ENCODE measurements at places on chromosomes 2 and 18.

DNA sequence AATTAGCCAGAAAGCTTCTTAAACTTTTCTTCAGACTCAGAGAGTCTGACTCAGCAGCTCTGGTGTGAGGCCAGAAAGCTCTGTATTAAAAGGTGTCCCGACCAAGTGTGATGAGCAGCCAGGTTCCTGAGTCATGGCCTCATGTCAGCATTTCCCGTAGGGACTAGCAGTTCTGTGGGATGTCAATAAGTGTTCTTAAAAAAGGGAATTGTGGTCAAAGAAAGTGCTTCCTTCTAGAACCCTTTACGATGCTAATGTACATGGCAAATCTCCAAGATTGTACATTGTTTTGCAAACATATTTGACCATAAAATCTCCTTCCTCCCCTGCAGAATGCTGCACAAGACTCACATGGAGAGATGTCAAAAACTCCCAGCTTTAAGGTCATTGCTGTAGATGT is 80.1 kb downstream of the PLA2R1 start:
- ATAC-seq, result no peak

- ATAC-seq, result peak; percentile 51
These were observed 455 bp downstream of the PREPL start for GRCh38 chr2:44360749-44361329.

DNA sequence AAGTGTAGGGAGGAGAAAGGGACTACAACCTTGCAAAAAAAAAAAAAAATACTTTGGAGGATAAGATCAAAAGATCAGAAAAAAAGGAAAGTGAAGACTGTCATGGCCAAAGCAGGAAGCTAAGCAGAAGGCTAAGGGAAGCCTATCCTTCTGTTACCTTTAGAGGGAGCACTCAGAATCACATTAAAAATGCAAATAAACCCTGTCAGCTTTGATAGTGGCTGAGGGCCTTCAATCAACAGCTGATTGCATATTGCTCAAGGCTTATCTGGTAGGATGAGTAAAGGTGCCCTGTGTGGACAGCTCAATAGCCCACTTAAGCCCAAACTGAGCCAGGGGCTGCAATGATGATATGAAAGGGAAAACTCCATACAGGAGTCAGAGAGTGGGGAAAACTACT is 1021.2 kb downstream of the LRP1B start:
- no peak for ATAC-seq

- no peak for ATAC-seq
These were observed 336.5 kb upstream of the ZNF804A start for GRCh38 chr2:184261818-184262217.

DNA sequence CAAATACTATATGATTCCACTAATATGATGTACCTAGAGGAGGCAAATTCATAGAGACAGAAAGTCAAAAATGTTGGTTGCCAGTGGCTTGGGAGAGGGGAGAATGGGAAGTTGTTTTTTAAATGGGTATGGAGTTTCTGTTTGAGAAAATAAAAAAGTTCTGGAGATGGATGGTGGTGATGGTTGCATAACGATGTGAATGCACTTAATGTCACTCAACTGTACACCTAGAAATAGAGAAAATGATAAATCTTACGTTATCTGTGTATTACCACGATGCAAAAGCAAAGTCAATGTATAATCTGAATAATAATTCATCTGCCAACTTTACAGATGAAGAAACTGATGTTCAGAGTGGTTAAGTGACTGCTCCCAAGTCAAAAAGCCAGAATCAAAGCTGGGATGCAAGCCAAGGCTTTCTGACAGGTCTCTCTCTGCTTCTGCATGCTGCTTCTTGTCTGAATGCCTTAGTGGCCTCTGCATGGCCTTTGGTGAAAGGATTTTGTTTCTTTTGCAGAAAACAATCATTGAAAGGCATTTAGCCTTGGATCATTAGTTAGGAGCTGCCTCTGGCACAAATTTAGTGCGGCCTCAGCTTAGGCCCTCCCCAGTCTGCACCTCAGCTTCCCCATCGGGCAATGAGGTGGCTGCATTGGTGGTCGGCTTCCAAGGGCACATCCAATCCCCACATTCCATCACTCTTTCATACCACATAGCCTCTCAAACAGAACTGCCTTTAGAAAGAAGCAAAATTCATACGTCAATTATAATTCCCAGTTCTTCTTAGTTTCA is 46.5 kb upstream of the MYCN start:
- ATAC-seq, result no peak

GRCh38 chr2:220955776-220956175 is 616.3 kb downstream of the EPHA4 start:
- ATAC-seq, result no peak

- no peak for ATAC-seq
These were observed 15.3 kb downstream of the EVX2 start for GRCh38 chr2:176068419-176068832.

DNA sequence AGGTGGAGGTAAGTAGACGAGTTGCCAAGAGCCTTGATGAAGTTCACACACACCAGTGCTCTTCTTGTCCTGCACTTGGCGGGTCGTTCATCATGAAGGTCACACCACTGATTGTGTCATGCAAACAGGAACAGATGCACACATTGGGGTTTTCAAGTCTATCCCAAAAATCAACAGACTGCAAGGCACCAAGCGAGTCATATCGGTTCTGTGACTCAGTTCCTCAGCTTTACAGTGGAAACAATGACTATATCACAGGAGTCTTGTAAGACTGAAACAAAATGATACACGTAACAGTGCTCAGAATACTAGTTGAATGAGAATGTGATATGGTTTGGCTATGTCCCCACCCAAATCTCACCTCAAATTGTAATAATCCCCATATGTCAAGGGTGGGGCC is 526.9 kb upstream of the ID2 start:
- no peak for ATAC-seq

DNA sequence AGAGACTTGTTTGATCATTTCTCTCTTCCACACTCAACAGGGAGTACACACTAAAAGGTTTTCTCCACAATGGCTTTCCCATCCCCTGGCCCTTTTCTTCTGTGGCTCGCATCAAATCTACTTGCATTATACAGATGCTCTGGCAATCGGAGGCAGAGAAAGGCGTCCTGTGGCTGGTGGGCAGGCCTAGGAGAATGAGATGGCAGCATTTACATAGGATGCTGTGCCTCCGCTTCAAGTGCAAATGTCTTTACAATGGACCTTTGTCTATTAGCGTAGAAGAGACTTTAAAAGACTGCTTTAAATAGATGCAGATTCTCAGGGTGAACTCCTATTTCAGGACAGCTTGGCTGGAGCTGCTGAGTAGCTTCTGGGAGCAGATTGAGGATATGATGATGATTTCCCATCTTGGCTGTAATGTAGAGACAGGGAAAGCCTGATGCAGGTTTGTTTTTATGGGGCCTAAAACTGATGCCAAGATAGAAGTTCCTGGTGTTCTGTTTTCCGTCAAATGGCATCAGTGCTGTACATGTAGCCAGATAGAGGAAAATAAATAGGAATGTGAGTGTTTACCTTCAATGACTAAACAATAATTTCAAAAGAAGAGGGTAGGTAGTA is 423.4 kb downstream of the RND3 start:
- no peak for ATAC-seq

DNA sequence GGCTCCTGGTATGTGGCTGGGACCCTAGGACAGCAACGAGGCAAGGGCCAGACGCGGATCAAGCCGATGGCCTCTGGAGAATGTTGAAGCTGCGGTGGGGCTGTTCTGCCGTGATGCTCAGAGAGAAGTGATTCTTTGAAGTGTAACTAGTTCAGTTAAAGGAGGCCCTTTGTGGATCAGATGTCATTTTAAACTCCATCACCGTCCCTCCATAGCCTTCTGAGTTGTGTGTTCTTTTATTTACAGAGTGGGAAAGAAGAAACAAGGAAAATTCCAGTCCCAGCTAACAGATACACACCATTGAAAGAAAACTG is 403 bp downstream of the PNO1 start:
- ATAC-seq, result no peak

DNA sequence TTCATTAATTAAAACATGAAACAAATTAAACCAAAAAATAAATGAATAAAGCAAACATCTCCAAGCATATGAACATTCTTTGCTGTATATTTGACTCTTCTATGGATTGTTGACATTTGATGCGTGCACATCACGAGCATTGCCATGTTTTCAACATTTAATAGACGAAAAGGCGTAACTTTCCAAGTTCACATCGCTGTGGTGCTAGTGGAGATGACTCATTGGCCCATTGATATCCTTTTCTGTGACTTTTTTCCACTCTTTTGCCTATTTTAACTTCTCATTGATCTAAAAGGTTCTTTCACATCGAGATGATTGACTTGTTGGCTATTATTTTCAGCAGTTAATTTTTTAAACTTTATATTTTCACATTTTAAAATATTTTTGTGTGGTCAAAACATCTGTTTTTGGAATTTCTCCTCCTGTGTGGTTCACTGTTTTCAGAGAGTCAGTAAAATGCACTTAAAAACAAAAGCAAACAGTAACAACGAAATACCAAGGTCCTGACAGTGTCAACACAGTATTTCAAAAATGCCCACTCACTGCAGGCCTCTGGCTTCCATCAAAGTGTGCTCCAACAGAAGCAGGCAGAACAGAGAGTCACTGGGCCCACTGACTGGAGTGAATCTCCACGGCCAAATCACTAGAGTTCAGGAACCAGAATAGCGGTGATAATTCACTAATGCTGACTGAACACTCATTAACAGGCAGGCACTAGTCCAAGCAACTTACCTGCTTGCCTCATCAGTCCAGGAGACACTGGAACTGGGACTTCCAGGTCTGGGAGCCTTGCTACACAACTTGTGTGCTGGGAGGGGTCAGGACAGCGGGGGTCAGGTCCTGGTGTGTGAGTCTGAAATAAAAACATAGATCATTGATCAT is 372.2 kb upstream of the SMIM21 start:
- no peak for ATAC-seq

- ATAC-seq, result no peak
These were observed 50.8 kb downstream of the NCK2 start for GRCh38 chr2:105795575-105795934.

- peak; percentile 99 for ATAC-seq
These were observed 14.5 kb upstream of the DDX1 start for GRCh38 chr2:15577071-15577735.

DNA sequence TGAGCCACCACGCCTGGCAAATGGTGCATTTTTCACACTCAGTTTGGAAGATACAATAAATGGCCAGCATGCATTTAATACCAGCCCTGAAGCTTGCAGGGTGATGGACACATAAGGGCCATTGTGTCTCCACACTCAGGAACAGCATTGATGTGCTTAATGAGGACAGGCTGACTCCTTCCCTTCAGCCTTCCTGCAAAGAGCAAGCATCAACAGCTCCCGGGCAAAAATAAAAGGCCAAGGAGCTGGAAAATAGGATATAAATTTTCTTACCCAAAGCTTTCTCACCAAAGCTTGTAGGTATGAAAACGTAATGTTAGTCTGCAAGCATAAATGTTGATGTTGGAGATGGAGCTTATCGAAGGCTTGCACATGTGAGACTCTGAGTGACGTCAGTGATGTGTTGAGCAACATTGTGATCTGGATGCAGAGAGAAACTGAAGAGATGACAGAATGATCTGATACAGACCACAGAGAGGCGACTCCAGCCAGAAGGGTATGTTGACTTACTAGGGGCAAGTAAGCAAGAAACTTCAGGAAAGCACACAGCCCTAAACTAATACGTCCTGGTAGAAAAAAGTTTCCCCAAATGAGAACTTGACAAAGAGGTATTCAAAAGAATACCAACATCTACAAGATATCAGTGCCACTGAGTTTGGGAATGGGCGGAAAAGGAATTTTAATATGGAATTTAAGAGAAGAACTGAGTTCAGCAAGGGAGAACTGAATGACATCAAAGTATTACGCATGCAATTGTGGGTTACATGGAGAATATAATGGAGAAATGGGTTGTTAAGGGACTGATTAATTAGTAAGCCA is 256.5 kb downstream of the TGIF1 start:
- no peak for ATAC-seq

DNA sequence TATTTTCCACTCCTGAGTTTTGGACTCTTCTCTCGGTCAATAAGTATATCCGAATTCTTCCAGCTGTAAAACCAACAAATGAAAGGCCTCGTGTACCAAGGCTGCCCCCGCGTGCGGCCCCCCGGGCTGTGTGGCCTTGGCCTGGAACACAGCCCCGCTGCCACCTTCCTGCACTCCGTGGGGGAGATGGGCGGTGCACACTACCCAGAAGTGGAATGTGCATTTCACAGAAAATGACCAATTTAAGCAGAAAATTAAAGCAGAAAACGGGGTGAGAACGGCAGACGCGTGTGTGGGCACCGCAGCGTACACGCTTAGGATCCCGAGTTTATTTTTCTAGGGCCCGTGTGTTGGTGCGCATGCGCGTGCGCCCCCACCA is 34.4 kb upstream of the ZNF516 start:
- ATAC-seq, result no peak

- no peak for ATAC-seq
These were observed 1710.4 kb downstream of the SUCLG1 start for GRCh38 chr2:82748653-82749052.

GRCh38 chr2:152729844-152730243 is 11.4 kb downstream of the ARL6IP6 start:
- no peak for ATAC-seq

DNA sequence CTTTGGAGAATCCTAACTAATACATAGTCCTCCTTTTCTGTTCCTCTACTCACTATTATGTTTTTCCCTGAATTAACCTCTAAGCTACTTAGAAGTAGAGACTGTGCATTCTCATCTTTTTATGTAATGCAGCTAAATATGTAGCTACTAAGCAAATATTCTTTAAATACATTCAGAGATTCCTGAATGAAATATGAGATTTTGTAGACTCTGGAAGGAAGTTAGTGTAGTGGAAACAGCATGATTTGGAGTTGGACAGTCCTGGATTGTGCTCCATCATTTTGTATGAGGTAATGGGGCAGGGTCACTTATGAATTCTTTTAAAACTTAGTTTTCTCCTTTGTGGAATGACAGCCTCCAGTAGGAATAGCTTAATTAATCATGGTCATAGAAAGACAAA is 24.7 kb upstream of the NT5C1B start:
- no peak for ATAC-seq

- no peak for ATAC-seq
These were observed 159.5 kb downstream of the TNS1 start for GRCh38 chr2:217843324-217843723.

- ATAC-seq, result no peak
These were observed 138.7 kb downstream of the CERS6 start for GRCh38 chr2:168594778-168595177.

GRCh38 chr2:212299333-212299732 is 239.3 kb downstream of the ERBB4 start:
- no peak for ATAC-seq

DNA sequence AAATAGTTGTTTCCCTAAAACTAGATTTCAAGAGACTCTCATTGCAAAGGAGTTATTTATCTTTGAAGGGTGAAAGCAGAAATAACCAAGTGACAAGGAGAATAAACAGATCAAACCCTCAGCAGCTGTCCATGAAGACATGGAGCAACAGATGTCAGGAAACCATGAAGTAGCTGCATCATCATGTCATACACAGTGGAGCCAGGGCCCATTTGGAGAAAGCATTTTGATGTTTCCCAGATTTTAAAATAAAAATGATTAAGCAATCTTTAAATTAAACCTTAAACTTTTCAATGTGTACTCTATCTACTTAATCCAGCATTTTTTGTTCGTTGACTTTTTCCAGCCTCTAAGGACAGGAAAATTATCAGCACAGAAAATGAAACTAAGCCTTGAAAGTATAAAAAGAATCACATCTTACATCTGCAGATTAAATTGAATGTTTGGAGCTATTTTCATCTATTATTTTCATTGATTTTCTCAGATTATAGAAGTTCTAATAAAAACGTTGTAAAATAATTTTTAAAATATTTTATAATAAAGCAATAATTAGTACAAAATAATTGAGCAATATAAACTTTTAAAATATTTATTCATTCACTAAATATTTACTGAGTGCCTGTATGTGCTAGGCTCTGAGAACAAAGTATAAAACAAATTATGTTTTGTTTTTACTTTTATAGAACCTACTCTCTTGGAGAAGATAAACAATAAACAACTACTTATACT is 860.1 kb downstream of the BCL11A start:
- no peak for ATAC-seq
